Brain microvascular endothelial cell (primary cell): ENCODE measurements at places on chromosomes 13 and 19.

DNA sequence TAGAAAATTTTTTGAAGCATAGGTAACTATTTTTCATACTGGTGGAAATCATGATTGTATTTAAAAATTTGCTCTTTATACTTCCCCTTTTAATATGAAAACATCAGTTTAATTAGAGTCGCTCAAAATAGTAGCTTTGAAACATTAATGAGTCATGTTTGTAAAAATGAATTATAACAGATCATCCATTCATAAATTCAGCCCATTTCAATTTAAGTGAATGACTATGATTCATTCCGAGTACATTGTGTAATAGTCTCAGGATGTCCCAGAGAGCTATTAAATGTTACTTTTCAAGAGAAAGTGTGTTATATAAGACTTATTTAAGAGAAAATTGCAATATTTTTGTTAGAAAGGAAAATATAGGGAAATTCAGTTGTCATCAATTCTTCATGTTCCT is 111.0 kb downstream of the FNDC3A start:
- DNase-seq = no peak

- no peak for DNase-seq
Measured at GRCh38 chr13:30053939-30054338, 203.5 kb upstream of the UBL3 start.

DNA sequence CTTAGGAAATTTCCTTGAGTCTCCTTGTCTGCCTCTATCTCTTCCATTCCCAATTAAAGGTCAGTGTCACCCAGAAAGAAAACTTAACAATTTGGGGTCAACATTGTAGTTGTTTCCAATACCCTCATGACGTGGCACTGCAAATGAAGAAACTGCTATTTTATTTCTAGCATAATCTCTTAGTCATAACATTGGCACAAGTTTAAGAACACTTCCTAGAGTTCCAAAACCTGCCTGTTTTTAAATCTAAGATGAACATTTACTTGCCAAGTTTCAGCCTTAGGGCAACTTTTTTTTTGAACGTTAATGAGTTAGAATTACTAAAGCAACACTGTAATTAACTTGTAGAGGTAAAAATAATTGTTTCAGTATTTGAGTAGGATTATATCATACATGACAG is 108.0 kb downstream of the LMO7 start:
- DNase-seq = no peak

DNA sequence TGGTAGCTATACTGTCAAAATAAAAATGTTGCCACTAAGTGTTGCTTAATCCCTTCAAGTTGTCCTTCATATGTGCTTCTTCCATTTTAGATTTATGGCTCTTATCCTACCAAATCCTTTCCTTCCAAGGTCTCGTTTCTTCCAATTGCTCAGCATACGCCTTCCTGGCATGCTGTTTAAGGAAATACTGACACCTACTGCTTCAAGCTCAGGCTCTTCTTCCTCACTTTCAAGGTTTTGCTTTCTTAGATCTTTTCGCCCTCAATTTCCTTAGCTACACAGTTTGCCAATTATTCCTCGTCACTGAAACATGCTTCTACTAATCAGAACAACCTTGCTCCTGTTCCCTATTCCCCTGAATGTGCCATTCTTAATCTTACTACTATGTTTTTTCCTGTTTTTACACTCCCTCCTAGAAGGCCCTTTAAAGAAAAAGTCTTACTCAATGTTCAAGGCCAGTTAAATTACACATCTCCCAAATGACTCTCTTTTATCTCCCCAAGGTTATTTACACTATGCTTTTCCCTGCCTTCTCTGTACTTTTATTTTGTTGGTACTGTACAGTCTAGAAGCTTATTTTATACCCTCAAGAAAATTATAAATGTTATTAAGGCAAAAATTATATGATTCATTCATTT is 343.1 kb downstream of the MZT1 start:
- no peak for DNase-seq

DNA sequence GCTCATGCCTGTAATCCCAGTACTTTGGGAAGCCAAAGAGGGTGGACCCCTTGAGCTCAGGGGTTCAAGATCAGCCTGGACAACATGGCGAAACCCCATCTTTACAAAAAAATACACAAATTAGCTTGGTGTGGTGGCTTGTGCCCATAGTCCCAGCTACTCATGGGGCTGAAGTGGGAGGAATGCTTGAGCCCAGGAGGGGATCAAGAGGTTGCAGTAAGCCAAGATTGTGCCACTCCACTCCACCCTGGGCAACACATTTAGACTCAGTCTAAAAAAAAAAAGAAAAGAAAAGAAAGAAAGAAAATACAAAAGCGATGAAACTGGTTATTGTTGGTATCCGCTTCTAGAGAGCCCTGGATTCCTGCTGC is 597.4 kb downstream of the UQCRFS1 start:
- no peak for DNase-seq

DNA sequence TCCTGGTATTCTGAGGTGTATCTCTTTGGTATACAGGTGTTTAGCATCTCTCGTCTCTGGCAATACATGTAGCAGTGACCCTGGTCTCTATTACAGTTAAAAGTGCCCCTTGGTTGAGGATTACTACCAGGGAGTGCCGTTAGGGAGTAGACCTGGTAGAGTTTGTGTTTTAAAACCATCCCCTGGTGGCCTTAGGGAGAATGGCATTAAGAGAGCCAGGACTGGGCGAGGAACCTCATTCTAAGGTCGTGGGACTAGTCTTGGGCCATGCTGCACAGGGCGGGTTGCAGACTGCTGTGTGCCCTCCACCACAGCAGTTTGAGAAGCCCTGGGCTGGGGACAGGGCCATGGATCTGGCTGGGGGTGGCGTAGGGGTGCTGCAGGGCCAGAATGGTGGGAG is 35.0 kb downstream of the B3GLCT start:
- DNase-seq = no peak

GRCh38 chr13:38430796-38431195 is 81.1 kb downstream of the UFM1 start:
- DNase-seq = no peak

- peak; percentile 49 for DNase-seq
Measured at GRCh38 chr19:41785653-41786052, 10.7 kb upstream of the CEACAM3 start.

DNA sequence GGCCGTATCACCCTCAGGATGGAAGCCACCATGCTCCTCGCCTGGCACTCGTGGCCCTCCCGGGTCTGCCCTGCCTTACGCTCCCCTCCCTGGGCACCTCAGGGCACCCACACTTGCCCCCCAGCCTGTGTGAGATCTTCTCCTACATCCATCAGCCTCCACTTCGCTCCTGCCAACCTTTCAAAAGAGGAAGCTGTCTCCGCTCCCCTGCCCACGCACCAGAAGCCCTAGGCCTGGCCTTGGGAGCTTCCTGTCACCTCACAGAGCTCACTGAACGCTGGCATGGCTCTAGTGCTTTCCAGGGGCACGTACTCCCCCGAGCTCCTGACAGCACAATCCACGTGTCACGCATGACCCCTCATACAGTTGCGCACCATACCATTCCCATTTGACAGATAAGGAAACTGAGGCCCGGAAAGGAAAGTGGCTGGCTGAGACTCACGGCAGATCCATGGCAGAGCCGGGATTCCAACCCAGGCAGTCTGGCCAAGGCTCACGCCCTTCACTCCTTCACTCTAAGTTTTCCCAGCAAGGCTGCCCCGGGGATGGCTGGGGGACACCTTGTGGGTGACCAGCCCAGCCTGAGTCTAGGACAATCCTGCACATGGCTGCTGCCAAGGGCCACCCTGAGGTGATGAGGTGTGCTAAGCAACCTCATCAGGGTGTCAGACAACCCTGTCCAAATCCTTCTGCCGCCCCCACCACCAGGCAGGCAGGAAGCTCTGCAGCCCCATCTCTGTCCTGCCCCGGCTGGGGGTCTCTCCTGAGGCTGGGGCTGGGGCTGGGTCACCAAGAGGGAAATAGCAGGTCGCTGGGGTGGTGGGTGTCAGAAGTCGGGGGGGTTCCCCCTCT is 19.3 kb downstream of the PPP1R12C start:
- DNase-seq = no peak

- DNase-seq = peak; percentile 48
Measured at GRCh38 chr13:75372517-75372916, 109.5 kb downstream of the TBC1D4 start.

DNA sequence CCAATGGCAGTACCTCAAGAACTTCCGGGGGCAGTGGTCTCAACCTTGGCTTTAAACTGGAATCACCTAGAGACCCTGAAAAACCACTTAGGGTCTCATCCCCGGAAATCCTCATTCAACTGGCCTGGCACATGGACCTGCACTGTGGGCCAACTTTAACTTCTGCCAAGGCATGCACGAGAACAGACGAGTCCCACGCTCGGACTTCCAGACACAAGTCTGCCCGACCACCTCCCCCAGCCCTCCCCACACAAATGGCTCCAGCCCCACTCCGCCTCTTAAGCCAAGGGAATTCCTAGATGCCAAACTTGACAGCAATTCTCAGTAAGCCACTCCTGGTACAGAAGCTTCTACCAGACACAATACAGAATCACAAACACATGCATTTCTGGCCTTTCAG is 114.0 kb downstream of the STK24 start:
- no peak for DNase-seq

- DNase-seq = no peak
Measured at GRCh38 chr19:45256836-45257235, 5.8 kb downstream of the MARK4 start.

GRCh38 chr13:113730831-113731191 is 28.2 kb upstream of the TMEM255B start:
- no peak for DNase-seq

GRCh38 chr13:26377038-26377437 is 123.1 kb downstream of the CDK8 start:
- peak; percentile 3 for DNase-seq

DNA sequence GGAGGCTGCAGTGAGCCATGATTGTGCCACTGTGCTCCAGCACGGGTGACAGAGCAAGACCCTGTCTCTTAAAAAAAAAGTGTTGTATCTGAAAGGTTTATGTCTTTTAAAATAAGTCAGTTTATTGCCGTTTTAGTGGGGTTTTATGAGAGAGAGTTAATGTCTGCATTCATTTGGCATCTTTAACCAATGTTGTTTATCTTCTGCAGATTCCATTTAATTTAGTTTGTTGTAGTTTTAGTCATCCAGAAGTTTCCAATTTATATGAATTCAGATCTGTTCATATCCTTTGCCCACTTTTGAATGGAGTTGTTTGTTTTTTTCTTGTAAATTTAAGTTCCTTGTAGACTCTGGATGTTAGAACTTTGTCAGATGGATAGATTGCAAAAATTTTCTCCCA is 36.7 kb upstream of the LPAR6 start:
- no peak for DNase-seq

GRCh38 chr13:103156346-103156998 is 90.3 kb upstream of the SLC10A2 start:
- DNase-seq = no peak

- DNase-seq = no peak
Measured at GRCh38 chr13:36981156-36981743, 17.9 kb downstream of the ALG5 start.

DNA sequence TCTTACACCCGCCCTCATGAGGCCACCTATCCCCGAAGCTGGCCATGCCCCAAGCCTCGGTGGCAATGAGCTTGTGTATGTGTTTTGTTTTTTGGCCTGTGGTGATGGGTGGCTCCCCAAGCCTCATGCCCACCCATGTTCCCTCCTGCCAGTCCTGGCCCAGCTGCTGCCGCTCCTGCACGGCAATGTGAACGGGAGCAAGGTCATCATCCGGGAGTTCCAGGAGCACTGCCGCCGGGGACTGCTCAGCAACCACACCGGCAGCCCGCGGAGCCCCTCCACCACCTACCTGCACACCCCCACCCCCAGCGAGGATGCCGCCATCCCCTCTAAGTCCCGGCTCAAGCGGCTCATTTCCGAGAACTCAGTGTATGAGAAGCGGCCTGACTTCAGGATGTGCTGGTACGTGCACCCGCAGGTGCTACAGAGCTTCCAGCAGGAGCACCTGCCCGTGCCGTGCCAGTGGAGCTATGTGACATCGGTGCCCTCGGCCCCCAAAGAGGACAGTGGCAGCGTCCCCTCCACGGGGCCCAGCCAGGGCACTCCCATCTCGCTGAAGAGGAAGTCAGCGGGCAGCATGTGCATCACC is 24.6 kb downstream of the UBXN6 start:
- DNase-seq = no peak

- DNase-seq = peak; percentile 96
Measured at GRCh38 chr19:1102407-1103131, 1.2 kb upstream of the GPX4 start.

GRCh38 chr19:52212572-52213255 is 22.9 kb downstream of the PPP2R1A start:
- DNase-seq = no peak

DNA sequence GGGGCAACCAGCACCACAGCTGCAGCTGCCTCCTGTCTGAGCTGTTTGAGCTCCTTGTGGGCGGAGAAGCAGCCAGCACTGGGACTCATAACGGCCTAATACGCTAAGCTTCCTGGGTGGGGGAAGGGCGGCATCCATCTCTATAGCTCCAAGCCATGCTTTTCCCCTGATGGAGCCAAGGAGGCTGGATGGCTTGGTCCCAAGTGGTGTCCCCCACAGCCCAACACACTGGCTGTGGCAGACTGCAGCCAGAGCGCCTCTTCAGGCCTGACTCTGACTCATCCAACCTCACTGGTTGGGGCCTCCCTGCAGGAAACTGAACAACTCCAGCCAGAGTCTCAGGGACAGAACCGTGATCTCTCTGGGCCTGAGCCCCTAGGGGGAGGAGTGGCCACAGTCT is 537.3 kb downstream of the SUCLA2 start:
- DNase-seq = peak; percentile 63

DNA sequence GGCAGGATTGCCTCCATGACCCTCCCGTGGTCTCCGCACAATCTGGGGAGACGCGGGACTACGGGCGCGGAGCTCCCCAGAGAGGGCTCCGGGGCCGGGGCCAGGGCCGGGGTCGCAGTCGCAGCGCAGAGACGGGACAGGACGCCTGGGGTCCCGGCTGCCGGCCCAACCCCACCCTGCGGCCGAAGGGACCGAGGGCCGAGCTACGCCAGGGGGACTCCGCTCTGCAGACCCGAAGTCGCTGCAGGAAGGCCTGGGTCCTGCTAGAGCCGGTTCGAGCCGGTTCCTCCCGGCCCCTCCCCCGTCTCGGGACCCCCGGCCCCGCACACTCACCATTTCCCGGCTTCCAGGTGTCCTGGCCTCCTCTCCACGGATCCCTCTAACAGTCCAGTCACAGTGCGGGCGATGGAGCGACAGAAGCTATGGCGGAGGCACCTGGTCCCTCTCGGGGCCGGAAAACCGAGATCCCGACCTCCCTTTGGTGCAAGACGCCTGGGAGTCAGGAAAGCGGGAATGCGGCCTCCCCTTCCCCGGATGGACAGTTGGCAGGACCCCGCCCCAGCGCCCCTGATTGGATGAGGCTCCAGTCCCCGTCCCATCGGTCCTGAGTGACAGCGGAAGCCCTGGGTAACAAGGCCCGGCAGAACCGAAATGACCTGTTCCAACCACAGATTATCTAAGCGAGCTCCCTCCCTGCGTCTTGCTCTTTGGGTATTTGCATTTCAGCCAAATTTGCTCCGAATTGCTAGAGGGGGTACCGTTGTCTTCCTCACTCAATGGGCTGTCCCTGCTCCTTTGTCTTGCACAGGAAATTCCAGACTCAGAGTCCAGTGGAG is at the start of gene ZNF625:
TSS of gene ZNF625 (minus strand) at position 512 of the 836 bp plus-strand sequence. CDS start at position 336, 176 bp downstream.
- peak; percentile 85 for DNase-seq

DNA sequence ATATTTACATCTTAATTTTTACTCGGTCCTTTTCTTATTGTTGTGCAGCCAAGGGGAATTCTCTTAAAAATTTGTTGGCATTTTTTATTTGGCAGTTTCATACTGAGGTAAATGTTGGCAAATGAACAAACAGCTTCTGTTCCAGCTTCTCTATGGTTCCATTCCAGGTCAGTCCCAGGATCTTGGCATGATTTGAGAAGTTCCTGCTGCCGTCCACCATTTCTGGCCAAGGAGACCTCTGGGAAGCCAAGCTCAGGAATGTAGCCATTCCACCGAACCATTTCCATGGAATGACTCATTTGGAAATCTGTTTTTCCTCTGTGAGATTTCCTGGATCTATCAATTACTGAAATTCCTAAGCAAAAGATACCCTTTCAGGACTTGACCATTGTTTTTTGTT is 43.9 kb downstream of the SLC10A2 start:
- DNase-seq = no peak
